ENCODE measurements at places on chromosomes 11 and 22.

DNA sequence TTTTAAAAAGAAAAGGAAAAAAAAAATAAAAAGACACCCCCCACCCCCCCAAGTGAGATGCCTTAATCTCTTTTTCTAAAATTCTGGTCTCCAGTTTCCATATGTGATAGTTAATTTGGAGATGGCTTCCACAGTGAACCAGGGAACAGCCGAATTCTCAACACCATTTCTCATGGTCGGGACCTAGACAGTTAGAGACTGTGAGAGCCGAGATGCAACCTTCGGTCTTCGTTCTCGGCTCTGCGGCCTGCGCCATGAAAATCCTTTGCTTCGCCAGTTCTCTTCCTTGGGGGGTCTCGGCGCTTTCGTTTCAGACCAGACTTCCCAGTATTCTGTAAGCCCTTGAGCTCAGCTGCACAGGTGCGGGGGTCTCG is 723 bp downstream of the CACNG2 start:
- no peak for DNase-seq

DNA sequence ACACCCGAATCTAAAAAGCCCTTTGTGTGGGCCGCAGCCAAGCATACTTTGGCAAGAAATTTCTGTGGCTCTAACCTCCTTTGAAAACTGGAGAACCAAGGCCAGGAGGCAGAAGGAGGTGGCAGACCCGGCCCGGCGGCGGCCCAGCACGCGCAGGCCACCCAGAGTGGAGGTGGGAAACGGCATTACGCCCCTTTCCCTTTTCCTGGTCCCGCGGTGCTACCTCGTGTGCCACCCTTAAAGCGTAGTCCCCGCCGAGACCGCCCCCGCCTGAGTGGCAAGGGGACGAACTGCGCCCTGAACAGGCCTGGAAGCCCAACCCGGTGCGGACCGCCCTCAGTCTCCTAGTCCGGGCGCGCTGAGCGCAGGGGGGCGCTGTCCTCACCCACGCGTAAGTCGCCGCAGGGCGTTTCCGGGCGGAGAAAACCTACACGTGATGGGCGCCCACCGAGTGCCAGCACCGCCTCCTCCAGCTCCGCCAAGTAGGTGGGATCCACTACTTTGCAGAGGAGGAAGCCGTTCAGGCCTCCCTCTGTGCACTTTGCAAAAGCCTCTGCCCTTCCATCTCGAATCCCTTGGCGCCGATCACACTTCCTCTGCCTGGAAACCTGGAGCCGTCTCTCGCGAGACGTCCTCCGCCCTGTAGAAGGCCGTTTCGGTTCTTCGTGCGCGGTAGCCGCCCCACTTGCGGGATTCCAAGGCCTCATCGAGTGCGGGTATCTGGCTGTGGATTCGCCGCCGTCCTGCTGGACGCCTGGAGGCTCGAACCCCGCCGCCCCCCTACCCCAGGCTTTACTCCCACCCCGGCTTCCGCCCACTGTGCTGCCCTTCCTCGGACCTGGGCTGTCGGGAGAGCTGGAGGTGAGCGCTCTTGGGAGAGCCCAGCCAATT is at the start of gene ACCS:
ACCS (plus strand) TSS at position 430 of the 891 bp plus-strand sequence. CDS start 1,358 bp downstream, outside the sequence.
- DNase-seq = peak; percentile 79

DNA sequence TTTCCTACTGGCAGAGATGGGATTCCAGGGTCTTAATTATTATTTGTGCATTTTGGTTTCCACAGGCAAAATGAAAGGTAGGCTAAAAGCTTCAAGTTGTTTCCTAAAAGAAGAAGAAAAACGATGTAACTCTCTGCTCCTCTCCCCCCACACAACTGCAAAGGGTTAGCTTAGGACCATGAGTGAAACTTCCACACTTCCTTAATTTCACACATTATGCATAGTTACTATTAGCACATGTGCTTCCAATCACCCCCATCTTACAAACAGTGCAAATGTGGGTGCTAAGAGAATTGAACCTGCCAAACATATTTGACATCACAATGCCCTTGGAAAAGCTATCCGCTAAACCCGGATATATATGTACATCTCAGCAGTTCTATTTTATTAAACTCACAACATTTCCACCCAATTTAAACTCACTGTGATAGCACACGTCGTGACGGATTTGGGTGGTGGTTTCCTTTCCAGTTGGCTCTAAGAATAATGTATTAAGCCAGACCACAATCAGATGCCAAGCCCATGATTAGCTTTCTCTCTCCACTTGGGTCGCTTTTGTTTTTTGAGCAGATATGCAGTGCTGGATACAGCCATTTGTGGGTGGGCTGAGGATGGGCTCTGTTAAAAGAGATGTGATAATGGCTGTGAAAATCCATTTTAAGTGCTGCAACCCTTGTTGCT is 245.0 kb upstream of the POU2AF2 start:
- no peak for DNase-seq

DNA sequence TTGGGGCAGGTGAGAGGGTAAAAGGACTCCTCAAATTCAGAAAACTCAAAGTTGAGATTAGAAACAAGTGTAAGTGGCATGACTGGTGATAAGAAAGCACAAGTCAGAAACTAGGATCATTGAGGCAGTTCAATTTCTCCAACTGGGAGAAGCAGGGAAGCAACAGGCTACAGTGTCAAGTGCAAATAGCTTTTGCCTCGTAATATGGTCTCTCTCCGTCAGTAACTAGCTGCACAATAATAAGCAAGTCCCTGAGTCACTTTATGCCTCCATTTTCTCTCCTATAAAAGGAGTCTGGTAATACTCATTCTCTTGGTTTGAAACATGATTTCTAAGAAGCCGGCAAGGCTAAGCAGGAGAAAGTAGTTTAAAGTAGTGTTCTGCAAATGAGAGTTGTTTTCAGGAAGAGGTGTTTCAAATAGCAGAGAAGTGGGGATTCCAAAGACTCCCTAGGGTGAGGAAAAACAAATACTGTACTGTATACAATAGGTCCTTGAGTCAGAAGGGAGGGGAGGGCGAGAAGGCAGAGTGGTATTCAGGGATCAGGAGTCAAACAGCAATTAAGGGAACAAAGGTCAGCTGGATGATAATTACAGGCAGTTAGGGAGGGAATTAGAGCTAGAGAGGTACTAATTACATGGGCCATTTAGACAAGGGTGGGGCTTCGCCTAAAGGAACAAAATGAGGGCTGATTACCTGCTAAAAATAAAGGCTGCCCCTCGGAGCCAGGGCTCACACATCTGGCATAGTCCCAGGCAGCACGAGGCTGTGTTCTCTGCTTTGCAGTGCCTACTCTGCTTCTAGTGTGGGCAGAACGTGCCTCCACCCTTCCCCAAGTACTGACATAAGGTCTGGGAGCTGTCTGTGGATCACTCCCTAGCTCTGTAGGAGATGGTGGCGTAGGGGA is 96.0 kb upstream of the BDNF start:
- DNase-seq = no peak

GRCh38 chr11:42473106-42473505 is 838.7 kb upstream of the API5 start:
- DNase-seq = no peak

GRCh38 chr22:24873226-24873625 is 67.2 kb downstream of the SGSM1 start:
- no peak for DNase-seq

GRCh38 chr11:121645596-121645995 is 192.8 kb upstream of the SORL1-AS1 start:
- no peak for DNase-seq

GRCh38 chr11:78221396-78222315 is 32.9 kb downstream of the USP35 start:
- DNase-seq = no peak

DNA sequence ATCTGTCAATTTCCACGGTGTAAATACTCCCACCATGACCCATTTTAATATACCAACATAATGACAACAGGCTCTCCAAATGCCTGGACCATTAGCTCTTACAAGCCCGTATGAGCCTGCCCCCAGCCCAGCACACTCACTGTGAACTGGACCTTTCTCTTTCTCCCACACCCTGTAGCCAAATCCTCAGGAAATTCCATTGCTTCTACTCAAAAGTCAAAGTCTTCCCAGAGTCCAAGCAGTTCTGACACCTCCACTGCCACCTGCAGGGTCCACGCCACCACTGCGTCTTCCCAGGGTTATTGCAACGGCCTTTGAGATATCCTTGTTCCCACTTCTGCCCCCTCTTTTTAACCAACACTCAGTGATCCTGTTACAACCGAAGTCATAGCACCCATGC is 110.1 kb upstream of the ASPHD2 start:
- DNase-seq = no peak

GRCh38 chr11:33376331-33377310 is 119.4 kb downstream of the HIPK3 start:
- no peak for DNase-seq

- DNase-seq = no peak
These were observed 15.0 kb upstream of the MUC6 start for GRCh38 chr11:1051356-1052132.

DNA sequence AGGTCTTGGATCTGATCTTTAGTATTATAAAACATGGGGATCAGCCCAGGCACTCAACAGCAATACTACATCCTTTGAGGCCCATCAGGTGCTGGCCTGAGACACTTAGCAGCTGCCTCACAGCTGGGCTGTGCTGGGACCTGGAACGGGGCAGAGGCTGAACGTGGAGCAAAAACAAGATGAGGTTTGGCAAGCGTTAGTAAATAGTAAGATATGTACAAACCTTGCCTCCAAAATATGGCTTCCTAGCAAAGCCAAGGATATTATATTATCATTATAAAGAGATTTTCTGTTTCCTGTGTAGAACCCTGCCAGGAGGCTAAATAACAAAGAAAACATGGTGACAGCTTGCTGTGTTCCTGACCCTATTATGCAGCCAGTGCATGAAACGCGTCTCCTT is 60.0 kb upstream of the SPON1 start:
- no peak for DNase-seq

- no peak for DNase-seq
These were observed 11.6 kb upstream of the HSPA8 start for GRCh38 chr11:123073343-123074057.

DNA sequence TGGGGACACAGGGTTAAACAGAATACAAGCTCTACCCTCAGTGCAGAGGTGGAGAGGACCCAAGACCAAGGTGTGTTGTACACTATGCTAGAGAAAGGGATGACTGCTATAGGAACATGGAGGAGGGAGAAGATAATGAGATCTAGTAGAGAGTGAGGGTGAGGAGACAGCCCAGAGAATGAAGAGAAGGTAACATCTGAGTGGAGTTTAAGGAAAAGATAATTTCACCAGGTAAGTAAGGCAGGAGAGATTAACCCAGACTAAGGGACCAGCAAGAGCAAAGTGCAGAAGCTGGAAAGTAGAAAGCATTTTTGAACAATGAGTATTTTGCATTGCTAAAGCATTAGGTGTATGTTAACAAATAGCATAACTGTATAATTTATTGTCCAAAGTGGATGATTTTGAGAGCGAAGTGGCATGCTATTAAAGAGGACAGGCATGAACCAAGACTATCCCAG is 128.8 kb downstream of the RASSF10 start:
- no peak for DNase-seq

DNA sequence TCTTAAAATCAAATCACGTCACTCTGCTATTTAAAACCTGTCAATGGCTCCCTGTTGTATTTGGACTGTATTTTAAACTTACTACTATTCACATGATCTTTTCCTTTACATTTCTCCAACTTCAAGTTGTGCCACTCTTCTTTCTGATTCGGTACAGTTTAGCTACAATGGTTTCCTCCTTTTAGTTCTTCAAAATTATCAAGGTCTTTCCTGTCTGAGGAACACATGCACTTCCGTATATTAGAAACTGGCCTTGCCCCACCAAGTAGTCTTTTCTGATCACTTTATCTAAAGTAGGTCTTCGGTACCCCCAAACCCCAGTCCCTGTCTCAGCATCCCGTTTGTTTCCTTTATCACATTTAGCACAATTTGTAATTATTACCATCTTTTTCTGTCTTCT is 81.8 kb downstream of the MTMR3 start:
- no peak for DNase-seq

GRCh38 chr11:66011785-66012303 is at the start of gene CST6:
Gene CST6 (plus strand): TSS chr11:66012008. CDS start chr11:66012045, 37 bp downstream.
- DNase-seq = no peak

DNA sequence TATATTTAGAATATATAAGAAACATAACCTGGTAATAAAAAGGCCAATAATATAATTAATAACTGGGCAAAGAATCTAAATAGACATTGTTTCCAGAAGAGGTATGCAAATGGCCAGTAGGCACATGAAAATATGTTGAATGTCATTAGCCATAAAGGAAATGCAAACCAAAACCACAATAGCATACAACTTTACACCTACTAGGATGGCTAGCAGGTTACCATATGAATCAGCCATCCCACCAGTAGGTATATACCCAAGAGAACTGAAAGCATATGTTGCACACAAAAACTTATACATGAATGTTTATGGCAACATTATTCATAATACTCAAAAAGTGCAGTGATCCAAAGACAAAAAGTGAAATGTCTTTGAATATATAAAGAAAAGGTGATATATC is 2.7 kb upstream of the OR2D2 start:
- no peak for DNase-seq

DNA sequence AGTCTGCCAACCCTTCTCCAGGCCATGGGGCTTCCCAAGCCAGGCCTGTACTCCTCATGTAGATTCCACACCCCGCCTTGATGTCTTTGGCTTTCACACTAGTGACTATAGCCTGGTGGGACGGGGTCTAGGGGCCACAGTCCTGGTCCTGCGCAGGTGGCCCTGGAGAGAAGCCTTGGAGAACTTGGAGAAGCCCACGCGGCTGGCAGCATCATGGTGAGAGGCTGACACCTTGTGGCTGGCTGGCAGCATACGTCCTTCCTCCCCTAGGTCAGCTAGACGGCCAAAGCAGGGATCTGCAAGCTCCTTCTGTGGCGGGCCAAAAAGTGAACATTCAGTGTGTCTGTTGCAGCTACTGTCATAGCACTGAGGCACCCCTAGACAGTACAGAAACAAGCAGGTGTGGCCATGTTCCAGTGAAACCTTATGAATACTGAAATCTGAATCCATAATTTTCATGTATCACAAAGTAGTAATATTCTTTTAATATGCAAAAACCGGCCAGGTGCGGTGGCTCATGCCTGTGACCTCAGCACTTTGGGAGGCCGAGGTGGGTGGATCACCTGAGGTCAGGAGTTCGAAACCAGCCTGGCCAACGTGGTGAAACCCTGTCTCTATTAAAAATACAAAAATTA is 42.0 kb downstream of the FAM83F start:
- no peak for DNase-seq

DNA sequence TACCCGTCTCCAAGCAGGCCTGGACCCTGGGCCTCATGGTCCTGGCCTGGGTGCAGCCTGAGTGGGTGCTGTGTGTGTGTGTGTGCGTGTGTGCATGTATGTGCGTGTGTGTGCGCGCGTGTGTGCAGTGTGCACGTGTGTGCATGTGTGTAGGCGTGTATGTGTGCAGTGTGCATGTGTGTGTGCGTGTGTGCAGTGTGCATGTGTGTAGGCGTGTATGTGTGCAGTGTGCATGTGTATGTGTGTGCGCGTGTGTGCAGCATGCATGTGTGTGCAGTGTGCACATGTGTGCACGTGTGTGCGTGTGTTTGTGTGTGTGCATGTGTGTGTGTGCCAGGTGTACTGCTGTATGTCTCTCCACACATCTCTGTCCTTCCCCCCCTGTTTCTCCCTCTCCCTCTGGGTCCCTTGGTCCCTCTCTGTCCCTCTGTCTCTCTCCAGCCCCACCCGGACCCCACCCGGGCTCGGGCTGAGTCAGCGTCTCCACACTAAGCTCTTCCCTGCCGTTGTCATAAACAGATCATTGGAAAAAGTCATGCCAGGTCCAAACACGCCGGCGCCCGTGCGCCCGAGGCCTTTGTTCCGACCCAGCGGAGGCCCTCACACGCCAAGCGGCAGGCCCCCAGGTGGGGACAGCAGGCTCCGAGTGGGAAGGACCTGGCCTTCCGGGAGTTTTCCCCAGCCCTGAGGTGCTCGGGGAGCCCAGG is 34.0 kb downstream of the WNT7B start:
- DNase-seq = no peak

- no peak for DNase-seq
These were observed 8.8 kb downstream of the RIC8A start for GRCh38 chr11:216081-216974.

- no peak for DNase-seq
These were observed 86.4 kb downstream of the DLG2 start for GRCh38 chr11:85540635-85541205.
